ENCODE measurements at places on chromosomes 11 and 22.

DNA sequence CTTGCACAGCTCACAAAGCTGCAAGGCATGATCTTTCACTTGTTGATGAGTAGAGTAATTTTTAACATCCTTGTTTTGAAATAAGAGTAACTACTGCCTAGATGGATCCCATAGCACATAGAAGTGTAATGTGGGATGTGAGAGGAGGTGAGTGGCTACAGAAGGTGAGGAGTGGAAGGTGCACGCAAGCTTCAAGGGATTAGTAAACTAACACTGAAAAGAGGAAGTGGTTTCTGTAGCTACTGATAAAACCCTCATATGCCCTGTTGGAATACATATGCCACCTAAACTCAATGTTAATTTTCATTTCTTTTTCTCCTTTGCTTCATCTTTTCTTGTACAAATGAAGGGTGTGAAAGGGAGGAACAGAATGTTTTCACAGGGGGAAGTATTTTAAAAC is 22.0 kb upstream of the CTSC start:
- DNase-seq, result no peak

DNA sequence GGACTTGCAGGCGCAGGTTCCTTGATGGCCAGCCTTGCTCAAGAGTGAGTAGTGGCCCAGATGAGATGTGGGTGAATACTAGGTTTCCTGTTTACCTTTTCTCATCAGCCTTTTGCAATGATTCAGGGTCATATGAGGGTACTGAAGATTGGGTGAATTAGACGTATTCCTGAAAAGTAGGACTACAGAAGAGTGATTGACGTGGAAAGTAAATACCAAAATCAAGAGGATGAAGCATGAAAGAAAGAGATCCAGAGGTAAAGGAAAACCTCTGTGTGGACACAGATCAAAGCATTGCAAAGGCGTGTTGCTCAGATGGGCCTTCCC is 59.9 kb downstream of the CYB5R2 start:
- no peak for DNase-seq

GRCh38 chr11:126607374-126607773 is 251.9 kb downstream of the ST3GAL4 start:
- no peak for DNase-seq

DNA sequence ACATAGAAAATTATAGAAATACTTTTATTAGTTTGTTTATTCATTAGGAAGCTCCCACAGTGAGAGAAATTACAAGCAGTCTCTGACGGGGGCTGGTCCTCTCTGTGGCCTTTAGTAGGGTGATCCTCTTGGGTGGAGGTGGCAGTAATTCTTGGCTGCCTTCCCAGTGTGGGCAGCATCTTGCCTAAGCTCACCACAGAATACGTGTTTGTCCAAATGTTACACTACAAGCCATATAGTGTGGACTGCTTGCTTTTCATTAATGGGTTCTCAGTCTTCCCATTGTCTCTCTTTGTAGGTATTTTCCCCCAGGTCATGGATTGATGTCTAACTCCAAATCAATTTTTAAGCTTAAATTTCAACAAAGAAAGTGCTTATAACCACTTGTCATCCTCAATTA is 43.3 kb downstream of the ENDOD1 start:
- no peak for DNase-seq

DNA sequence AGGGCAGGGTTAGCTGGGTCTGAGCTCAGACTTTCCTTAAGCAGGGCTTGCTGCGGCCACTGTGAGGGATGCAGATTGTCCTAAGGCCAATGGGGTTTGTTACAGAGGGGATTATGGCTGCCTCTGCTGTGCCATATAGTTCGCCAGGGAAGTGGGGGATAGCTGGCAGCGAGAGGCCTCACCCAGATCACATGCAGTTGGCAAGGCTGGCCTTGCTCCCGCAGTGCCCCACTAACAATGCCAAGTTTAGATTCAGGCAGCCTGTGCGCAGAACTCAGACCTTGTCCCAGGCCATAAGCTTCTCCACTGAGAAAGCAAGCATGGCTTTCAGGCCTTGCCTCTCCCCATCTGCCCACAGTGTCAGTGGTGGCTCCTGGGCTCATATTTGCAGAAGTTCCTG is 4.7 kb upstream of the APOL2 start:
- DNase-seq, result no peak

- DNase-seq, result no peak
Measured at GRCh38 chr11:94583866-94584500, 16.8 kb downstream of the PIWIL4 start.

GRCh38 chr11:72771507-72771906 is 19.3 kb upstream of the ARAP1 start:
- no peak for DNase-seq

GRCh38 chr11:45444796-45445195 is 158.7 kb upstream of the SYT13 start:
- DNase-seq, result no peak

DNA sequence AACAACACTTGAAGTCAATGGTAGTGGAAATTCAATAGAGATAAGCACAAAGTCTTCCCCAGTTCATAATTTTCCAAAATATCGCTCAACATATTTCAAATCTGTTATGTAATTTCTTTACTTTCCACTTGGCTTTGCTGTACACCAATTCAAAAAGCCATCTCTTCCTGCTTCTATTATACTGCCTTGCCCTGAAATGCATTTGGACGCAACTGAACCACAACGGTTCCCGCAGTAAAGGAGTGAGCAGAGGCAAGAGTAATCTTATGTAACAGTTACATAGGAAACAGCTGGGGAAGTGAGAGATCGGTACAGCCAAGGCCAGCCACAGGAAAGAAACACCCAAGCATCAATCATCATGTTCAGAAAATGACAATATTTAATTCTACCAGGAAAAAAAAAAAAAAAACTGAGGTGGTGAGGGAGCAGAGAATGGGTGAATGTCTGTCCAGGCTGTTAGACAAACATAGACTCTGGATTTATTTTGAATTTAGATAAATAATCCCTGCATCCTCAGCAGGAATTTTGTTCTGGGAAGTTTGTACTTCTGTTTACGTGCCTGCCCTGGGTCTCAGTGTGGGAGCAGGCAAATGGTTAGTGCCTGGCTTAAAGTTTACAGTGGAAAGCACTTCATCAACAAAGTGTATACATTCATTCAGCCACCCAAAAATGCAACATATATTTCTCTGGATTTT is 392.2 kb downstream of the ETS1 start:
- DNase-seq, result peak; percentile 72

DNA sequence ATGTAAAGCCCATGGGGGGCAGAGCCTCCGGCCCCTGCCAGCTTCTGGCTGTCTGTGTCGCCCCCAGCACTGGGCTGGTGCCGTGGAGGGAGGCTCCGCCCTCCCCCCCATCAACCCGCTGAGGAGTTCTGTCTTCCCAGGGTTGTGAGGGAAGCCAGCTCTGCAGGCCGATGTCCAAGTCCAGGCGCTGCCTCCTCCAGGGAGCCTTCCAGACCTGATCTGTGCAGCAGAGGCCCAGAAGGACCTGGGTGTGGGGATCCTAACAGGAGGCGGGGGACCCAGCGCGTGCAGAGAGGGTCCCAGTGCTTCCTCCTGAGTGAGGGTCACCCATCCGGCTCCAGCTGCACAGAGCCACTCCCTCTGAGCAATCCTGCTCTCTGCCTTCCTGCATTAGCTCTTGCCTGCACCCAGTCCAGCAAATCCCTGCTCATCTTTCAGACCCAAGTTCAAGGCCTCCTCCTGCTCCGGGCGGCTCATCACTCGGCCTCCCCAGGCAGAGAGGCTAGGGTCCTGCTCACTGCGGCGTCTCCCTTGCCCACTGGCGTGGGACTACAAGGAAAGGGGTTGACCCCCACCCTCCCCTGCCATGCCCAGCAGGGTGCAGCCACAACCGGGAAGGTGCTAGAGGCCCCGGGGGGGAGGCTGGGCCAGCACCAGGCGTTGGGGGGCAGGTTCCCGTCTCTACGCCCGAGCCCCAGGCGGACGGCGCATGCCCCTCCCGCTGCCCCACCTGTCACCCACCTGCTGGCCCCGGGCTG is 16.4 kb downstream of the PRR33 start:
- DNase-seq, result no peak

DNA sequence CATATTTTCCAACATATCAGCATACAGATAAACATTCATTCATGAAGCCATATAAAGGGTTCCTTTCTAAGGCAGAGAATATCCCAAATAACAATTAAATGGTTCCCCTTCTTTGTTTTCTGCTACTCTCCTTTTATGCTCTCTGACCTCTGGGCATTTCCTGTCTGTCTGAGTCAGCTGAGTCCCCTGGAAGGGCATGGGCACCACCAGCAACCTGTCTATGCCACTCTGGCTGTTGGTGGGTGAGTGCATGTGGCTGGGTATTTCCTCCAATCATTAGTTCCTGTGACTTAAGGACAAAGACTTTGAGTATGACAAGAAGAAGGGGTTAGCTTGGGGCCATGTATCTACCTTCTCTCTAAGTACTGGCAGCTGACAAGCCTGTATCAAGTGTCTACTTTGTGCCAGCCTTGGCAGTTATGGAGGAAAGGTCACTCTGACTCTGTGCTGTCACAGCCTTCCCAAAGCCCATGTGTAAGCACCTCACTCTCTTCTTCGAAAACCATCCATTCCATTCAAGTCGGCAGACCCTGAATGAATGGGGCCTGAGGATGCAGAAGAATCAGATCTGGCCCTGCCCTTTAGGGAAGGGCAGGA is 86.3 kb upstream of the PHOX2A start:
- no peak for DNase-seq

DNA sequence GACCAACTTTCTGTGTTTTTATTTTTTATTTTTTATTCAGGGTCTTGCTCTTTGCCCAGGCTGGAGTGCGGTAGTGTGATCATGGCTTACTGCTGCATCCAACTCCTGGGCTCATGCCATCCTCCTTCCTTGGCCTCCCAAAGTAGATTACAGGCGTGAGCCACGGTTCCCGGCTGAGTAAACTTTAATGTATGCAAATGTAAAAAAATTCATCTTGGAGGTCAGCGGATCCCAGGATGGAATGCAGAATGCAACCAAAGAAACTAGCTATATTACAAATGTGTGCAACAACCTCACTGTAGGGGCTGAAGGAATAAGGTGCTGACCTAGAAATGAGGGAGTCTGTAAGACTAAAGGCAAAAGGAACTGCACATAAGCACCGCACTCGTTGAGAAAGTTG is 6.2 kb upstream of the CDK2AP2 start:
- DNase-seq, result no peak

DNA sequence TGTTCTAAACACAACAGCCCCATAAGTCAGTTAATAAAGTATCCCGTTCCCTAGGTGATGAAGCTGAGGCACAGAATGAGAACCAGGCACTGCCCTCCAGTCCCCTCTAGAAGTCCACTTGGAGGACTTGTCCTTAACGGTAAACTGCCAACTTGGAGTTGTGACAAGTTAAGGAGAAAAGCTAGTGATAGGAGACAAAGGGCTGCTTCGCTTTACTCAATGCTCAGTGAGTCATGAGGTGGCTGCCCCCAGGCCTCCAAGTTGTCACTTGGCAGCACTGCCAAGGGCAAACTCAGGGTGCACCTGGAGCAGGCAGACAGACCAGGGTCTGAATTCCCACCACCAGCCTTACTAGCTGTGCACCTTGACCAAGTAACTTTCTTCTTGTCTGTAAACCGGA is 13.5 kb downstream of the SLC43A1 start:
- DNase-seq, result no peak

GRCh38 chr11:33930317-33931021 is 38.6 kb upstream of the LMO2 start:
- DNase-seq, result no peak

DNA sequence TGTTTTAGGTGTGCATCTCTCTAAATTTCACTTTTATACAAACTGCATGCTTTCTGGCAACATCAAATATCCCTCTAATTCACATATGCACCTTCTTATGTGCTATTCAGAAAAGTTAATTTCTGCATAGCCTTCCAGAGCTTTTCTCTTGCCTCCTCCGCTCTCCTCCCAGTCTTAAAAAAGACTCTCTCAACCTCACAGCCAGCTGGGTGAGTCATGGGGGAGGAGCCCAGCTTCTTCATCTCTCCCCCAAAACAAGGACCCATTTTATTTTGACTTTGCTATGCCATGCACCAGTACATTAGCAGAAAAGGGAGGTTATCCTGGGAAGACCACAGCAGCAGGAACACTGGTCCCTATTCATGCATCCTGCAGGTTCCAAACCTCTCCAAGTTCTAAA is 234.4 kb downstream of the KCNA4 start:
- no peak for DNase-seq

- DNase-seq, result no peak
Measured at GRCh38 chr11:7515447-7515886, 1.7 kb downstream of the PPFIBP2 start.

DNA sequence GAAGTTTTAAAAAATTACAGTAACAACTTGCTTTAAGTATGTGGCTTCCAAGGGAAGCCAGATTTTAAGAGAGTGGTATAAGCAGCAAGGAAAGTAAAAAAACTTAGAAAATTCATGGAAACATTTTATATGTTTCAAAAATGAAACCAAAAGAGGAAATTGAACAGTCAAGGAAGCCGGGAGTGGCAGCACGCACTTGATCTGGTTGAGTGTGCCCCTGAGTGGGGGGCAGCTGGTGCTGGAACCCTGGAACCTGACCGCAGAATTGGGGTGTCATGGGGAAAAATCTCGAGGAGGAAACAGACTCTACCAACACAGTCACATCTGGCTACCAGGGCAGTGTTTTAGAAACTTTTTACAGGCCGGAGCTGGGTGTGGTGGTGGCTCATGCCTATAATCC is 14.0 kb downstream of the MICALL1 start:
- DNase-seq, result no peak

- no peak for DNase-seq
Measured at GRCh38 chr11:76263657-76264056, 57.4 kb upstream of the WNT11 start.

DNA sequence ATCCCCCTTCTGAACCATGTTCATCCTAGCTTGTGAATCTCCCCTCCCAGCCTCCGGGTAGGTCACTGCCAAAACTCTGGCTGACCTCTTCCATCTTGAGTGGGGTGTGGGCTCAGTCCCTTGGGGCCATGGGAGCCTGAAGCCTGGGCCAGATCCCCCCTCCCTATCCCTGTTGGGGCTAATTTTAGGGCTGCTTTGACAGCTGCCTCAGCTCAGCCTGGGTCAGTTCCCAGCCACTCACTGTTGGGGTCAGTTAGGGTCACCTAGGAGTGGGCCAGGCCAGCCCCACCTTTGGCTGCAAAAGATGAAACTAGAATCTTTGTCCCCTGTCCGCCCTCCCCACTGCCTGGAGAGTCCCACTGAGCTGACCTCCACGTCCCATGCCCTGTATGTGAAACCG is 29.8 kb upstream of the P2RY2 start:
- DNase-seq, result no peak
